ENCODE measurements at places on chromosomes 16 and 17.

DNA sequence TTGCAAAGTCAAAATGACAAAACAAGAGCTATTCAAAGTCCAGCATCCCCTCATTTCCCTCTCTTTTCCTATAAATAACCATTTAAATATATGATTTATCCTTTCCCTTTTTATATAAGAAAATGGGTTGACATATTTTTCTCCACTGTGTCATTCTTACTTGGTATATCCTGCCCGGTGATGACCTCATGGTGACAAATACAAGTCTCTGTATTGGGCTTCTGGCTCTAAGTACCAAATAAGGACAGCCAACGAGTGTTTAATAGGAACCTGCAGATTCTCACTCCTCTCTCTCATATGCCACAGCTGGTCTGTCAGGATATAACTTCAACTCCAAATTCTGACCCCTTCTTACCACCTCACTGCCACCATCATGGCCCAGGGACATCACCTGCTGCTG lies 25.5 kb upstream of the CBLN1 start:
- DNase-seq: no peak

- DNase-seq: no peak
These were observed 21.5 kb upstream of the KIFC3 start for GRCh38 chr16:57823836-57824235.

GRCh38 chr16:86059253-86060171 lies 160.6 kb downstream of the IRF8 start:
- DNase-seq: no peak

- DNase-seq: no peak
These were observed 188.6 kb downstream of the DNAH9 start for GRCh38 chr17:11786711-11787438.

DNA sequence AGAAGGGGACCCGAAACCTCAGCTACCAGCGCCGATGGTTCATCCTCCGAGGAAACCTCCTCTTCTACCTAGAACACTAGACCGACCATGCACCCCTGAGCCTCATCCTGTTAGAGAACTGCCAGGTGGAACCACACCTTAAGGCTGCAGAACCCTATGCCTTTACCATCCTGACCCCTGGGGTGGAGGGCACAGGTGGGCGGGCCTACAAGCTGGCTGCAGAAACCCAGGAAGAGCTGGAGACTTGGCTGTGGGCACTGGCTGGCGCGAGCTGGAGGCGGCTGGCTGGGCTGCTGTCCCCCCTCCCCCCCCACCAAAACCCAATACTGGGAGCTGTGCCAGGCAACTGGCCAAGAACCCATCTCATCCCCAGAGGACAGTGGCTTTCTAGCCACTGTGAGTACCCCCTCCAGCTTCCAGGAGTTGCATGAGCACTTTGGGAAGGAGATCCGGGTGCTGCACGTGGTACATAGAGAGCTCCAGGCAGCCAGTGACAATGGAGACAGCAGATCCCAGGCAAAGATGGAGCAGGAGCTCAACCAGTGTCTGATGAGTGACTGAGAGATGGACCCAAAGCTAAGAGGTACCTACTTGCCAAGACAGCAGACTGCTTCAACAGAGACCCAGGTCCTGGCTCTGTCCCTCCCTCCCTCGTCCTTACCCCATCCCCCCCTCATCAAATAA lies 1.4 kb upstream of the CD2BP2 start:
- peak; percentile 69 for DNase-seq

DNA sequence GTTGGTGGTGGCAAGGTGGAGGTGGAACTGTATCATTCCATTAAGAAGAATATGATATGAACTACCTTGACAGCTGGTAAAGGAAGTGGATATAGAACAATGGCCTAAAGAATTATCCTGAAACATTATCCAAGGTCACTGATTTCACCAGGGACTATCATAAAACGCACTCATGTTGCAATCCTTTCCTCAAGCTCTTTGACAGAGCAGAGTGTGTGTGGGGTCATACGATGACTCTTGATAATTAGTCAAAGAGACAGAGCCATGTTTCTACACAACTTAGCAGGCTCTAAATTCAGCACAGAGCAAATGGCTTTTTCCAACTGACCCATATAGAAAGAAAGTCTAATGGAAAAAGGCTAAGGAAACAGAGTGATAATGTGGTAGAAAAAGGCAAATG lies 126.4 kb upstream of the ANKFN1 start:
- no peak for DNase-seq

DNA sequence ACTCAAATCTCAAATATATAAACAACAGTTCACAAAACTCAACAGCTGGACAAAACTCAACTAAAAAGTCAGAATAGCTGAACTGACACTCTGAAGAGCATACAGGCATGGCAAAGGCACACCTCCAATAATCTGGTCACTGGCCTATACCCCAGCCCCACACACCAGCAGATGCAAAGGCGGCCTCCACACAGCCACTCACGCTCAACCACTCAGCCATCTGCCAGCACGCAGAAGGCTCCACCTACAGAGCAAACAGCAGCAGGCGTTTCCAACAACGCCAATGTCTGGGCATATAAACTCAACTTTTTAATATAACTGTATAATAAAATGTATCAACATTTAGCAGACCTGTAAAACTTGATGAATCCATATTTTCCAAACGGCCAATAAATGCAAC lies 17.2 kb downstream of the USP7 start:
- no peak for DNase-seq

DNA sequence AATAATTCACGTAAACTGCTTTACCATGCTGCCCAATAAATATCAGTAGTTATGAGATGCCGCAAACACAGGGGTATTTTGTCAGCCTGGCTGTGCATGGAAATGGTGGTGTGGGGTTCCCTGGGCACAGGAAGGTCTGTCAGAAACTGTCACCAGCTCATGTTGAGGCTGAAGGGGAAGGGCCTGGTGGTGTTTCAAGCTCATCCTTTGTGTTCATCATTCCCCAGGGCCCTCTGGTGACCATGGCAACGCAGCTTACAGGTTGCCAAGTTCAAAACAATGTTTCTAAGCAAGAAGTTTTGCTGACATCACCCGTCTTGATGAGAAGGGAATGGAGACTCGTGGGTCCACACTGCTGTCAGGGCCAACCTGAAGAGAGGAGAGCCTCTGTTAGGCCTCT lies 348.9 kb upstream of the C16orf82 start:
- DNase-seq: no peak

DNA sequence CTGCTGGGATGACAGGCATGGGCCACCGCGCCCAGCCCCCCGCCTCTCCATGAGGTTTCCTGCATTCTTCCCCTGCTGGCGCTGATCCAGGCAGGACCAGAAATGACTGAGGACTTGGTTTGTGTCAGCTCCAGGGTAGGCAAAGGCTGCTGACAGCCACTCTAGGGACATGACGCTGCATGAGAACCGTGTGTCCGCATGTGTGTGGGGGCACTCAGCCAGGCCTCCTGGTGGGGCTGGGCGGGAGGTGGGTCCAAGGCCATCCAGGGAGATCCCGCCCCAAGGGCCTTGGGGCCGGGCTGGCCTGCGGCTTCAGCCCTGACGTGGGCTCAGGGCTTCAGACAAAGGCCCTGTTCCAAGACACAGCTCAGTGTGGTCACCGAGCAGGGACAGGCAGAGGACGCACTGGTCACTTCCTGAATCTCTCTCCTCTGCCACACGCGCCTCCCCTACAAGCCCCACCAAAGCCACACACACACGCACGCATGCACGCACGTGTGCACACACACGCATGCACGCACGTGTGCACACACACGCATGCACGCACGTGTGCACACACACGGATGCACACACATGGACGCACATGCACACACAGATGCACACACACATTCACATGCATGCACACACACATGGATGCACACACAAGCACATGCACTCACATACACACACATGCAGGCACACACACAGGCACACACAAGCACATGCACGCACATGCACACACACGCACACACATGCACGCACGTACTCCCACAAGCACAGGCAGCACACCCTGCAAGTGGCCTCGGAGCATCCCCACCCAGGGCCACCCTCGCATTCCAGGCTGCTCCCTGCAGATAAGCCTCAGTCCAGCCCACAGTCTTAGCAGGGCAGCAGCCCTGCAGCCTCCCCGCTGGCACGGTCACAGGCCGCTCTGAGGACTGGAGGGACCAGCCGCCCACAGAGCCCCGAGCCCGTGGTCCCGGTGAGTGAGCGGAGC lies 5.3 kb upstream of the TMEM204 start:
- no peak for DNase-seq

- DNase-seq: no peak
These were observed 724 bp downstream of the MVP start for GRCh38 chr16:29820730-29821642.

GRCh38 chr17:37673386-37673785 lies 30.1 kb upstream of the DDX52 start:
- DNase-seq: no peak

GRCh38 chr17:76397687-76398522 lies 13.5 kb downstream of the SPHK1 start:
- DNase-seq: peak; percentile 93

- DNase-seq: no peak
These were observed 183.9 kb upstream of the HSBP1 start for GRCh38 chr16:83623892-83624291.

- no peak for DNase-seq
These were observed 55.9 kb downstream of the MFSD11 start for GRCh38 chr17:76793775-76794174.

- no peak for DNase-seq
These were observed 24.2 kb downstream of the MYO18A start for GRCh38 chr17:29155966-29156338.

DNA sequence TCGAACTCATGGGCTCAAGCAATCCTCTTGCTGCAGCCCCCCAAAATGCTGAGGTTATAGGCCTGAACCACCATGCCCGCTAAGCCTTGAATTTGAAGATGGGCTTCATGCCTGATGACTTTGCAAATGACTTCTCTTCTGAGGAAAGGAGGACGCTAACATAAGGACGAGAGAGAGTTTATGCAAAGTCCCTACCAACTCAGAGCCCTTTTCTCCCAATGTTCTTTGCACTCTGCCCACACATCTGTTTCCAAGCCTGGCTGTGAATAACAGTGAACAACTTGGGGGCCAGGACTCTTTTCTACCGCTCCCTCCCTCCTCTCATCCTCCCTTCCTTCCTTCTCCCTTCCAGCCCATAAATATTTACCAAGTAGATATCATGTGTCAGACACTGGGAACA lies 8.5 kb upstream of the NPIPB2 start:
- DNase-seq: no peak

DNA sequence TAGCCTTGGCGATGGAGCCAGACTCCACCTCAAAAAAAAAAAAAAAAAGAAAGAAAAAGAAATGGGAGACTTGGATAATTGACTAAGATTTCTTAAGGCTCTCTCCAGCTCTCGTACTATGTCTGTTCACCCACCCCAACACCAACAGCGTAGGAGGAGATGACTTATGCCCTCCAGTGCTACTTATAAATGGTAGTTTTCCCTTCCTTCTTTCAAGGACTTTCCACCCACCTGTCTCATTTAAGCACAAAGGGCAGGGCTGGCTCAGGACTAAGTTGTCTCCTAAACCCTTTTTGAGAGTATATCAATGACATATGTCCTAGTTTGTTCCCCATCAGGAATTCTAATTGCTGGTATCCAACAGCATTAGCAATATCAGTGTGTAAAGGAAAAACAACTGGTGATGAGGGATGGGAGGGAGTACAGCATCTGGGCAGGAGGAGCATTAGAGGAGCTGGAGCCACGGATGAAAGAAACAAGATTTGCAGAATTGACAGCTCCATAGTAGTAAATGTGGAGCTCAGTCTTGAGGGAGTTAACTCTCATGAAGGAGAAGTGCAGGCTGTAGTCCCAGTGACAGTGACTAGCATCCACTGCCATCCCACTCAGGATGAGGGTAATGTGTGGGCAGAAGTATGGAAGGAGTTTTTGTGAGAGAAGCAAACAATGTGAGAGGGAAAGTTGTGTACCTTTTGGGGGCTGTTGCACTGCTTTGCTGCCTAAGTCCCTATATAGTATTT lies 17.2 kb downstream of the UBE2Z start:
- no peak for DNase-seq

GRCh38 chr17:28053044-28053670 lies 10.7 kb downstream of the NLK start:
- DNase-seq: no peak

GRCh38 chr17:8951206-8951605 lies 14.3 kb downstream of the PIK3R5 start:
- DNase-seq: no peak

GRCh38 chr17:33469911-33470310 lies 176.8 kb upstream of the ASIC2 start:
- no peak for DNase-seq

DNA sequence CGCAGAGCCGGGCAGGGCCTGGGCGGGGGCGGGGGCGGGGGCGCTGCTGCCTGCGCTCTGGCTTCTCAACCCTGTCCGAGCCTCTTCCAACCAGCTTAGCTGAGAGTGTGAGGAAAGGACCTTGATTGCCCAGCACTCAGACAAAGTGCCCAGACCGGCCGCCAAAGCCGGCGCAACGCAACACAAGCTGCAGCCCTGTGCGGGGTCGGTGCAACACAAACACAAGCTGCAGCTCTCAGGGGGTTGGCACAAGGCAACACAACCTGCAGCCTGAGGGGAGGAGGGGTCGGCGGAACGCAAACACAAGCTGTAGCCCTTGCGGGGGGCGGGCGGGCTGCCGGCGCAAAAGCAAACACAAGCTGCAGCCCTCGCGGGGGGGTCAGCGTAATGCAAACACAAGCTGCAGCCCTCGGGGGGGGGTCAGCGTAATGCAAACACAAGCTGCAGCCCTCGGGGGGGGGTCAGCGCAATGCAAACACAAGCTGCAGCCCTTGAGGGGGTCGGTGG lies 60.0 kb downstream of the KLHDC4 start:
- no peak for DNase-seq

GRCh38 chr16:70737377-70738082 lies 51.7 kb upstream of the MTSS2 start:
- DNase-seq: peak; percentile 89

- no peak for DNase-seq
These were observed 31.2 kb downstream of the NXN start for GRCh38 chr17:948284-948852.

- no peak for DNase-seq
These were observed 170.1 kb upstream of the CDH13 start for GRCh38 chr16:82456683-82457082.

- DNase-seq: no peak
These were observed 36.8 kb upstream of the ZC3H18 start for GRCh38 chr16:88533381-88533917.

GRCh38 chr16:7026639-7027038 lies 306.0 kb upstream of the RBFOX1 start:
- DNase-seq: no peak

DNA sequence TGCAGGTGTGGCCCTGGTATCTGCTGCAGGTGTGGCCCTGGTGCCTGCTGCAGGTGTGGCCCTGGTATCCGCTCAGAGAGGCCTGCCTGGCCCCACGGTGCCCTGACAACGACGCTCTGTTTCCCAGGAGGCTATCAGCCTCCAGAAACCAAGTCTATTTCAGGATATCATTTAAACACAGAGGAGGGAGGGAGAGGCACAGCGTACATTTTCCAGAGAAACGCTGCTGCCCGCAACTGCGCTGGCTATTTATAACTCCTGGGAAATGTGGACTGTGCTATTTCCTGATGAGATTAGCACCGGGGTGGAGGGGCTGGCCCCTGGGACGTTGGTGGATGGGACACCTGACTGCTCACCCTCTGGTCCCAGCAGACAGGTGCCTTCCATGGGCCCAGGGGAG lies 22.5 kb downstream of the TIMM22 start:
- no peak for DNase-seq
